ENCODE measurements at places on chromosomes 2 and 18.

GRCh38 chr2:65393743-65394422 is 38.5 kb downstream of the SPRED2 start:
- no peak for DNase-seq

- DNase-seq, result no peak
Observed at GRCh38 chr18:13280070-13280795, 61.7 kb downstream of the LDLRAD4 start.

DNA sequence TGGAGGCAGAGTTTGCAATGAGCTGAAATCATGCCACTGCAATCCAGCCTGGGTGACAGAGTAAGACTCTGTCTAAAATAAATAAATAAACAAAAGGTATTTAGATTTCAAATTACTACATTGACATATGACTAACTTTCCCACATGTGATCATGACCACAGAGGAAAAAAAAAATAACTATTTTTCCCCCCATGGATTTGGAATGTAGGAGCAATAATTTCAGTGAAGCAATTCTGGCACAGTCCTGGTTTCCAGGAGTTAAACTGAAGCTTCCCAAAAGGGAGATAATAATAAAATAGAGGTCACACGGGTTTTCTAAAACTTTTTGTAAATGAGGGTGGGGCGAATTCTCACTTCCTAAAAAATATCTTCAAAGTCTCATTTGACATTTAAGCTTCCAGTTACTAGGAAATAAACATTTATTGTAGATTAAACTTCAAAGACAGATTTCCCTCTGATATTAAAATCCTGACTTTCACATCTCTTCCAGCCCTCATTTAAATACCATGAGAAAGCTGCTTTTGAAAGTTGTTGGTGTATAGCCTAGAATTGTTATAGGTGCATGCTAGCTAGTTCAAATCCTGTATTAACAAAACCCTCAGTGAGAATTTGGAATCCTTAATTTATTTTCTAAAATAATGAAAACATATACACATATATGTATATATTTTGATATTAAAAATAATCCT is 20.7 kb downstream of the SLC19A3 start:
- no peak for DNase-seq

DNA sequence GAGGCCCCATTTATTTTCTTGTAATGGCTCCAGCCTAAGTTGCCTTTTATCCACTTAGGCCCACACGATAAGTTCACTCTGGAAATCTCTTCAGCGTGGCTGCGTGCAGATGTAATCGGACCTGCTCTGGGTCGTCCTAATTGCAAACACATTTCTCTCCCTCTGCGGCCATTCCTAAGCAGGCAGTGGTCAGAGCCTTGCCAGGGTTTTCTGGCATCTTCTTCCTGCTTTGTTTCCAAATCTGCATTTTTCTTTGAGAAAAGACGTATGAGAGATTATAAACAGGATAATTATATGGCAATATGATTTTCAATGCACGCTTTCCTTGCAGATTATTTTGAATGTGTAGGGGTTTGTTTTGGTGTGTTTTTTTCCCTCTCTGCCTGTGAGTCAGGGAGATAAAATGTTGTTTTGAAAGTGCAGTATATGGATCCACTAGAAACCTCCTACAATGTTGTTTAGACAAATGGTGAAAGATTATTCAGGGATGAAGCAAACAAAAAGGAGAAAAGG is 239.4 kb upstream of the TANK start:
- DNase-seq, result no peak

GRCh38 chr2:101364878-101365277 is 22.4 kb downstream of the CREG2 start:
- DNase-seq, result no peak
